ENCODE measurements at places on chromosomes 2 and 18.

DNA sequence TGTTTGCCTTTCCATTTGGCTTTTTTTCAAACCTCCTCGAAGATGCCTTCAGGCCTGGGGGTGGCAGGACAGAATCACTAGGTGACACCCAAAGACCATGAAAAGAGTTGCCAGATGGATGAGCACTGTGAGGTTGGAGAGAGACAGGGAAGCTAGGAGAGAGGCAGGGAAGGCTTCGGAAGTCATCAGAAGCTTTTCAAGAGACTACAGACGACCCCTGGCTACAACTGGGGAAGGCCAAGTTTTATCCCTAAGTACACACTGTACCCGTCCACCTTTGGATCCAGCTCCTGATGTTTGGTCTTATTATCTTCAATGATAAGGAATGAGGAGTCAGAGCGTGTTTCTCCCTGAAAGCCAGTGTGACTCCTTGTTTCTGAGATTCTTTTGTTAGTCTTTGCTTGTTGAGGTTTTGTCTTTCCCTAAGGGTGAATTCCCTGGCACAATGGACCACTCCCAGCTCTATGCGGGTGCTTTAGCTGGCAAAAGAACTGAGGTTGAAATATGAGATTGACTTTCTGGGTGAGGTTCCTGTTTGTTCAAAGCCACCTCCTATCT, 33.4 kb upstream of the SLC9A2 start:
- no peak for DNase-seq

- no peak for DNase-seq
Measured at GRCh38 chr2:2015646-2016045, 271.3 kb upstream of the PXDN start.

- no peak for DNase-seq
Measured at GRCh38 chr18:25113566-25113965, 238.4 kb downstream of the ZNF521 start.

DNA sequence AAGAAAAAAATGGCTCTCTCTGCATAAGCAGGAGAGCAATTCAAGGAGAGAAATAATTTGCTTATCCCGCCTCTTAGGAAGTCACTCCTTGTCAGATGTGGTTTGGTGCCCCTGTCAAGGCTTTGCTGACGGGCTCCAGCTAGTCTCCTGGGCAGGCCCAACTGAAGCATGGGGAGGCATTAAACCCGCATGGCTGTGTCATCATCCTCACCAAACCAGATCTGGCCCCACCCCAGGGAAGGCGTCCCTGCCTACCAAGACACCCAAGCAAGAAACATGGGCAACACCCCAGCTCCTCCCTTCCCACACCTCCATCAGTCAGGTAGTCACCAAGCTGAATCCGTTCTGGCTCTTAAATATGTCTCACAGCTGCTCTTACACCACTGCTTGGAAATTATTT, 108.0 kb downstream of the SGPP2 start:
- DNase-seq, result no peak

GRCh38 chr2:195395362-195395761, 261.7 kb upstream of the SLC39A10 start:
- DNase-seq, result no peak

GRCh38 chr18:41153871-41154270, 801.2 kb upstream of the PIK3C3 start:
- no peak for DNase-seq

- no peak for DNase-seq
Measured at GRCh38 chr18:57432751-57433400, 2.3 kb upstream of the ONECUT2 start.

All from stimulated activated CD4-positive, alpha-beta T cell treated with anti-CD3 and anti-CD28 coated beads, Interleukin-1b, Interleukin-23, amount 100 ng/mL, for 24 hours (primary cell).